ENCODE measurements at places on chromosomes 1 and 21.

DNA sequence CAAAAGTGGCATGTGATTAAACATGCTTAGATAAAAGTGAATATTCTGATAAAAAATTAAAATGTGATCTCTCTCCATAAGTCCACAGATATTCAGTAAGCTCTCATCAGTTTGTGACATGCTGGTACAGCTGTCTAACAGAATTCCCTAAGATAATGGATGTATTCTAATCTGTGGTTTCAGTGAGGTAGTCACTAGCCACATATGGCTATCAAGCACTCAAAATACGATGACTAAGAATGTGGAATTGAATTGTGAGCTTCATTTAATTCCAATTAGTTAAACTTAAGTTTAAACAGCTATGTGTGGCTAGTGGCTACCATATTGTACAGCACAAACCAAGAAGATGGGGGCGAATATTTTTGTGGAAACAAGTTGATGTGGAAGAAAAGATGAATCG is 4.1 kb upstream of the REG4 start:
- DNase-seq, result no peak

- peak; percentile 3 for DNase-seq
These were observed 401.8 kb downstream of the SRGAP2C start for GRCh38 chr1:121586369-121587229.

DNA sequence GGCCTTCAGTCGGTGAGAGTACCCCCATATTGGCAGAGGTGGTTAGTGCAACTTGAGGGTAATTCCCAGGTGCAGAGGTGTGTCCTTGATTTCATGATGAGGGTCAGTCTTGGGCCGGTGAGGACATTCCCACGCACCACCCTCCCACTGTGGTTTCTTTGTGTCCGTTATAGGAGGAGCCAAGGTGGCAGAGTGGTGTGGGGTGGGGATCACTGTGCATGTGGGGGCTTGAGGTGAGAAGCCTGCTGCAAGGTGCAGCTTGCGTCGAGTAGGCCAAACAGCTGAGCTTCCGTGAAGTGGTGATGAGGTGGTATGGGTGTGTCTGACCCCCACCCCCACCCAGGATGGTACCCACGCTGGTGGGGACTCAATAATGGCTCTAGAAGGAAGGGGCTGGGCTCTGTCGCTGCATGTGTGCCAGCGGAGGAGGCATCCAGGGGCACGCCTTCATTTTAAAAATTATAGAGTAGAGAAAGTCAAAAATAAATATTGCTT is 6.2 kb downstream of the PTPRF start:
- no peak for DNase-seq

- no peak for DNase-seq
These were observed 232.3 kb upstream of the B3GALT2 start for GRCh38 chr1:193418745-193419058.

- DNase-seq, result no peak
These were observed 115.2 kb upstream of the SNX7 start for GRCh38 chr1:98546319-98546718.

GRCh38 chr1:223466151-223466550 is 72.9 kb downstream of the CCDC185 start:
- no peak for DNase-seq

DNA sequence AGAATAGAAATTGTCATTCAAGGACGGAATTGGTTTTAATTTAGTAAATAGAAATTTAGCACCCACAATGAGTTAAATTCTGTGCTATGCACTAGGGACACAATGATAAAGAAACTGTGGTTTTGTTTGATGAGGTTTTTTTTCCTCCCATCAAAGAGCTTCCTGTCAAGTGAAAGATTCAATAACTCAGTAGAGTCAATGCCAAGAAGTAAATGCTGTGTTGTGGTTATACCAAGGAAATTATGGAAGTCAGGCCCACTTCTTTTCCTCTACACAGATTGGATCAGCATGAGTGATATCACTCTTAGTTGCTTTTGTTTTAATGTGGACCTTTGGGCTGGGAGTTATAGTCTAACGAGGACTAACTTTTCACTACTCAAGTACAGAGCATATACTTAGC is 1269.6 kb upstream of the ADGRL2 start:
- no peak for DNase-seq

DNA sequence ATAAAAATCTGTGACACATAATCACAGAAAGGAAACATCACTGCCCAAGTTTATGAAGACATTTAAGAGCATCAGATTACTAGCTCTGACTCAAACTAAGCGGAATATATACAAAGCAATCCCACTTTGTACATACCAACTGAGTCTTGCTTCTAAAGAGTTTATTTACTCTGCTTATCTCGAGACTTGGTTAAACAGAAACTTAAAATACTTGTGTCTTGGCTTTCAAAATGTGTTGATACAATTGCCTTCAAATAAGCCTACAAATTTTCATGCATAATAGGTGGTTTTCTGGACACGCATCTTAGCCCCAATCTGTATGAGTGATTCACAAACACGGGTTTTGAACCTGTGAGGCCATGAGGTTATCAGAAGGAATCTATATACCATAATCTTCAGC is 21.0 kb downstream of the CD160 start:
- no peak for DNase-seq

GRCh38 chr1:155064832-155065429 is 1.4 kb downstream of the EFNA4 start:
- no peak for DNase-seq

GRCh38 chr1:232423591-232423990 is 206.3 kb downstream of the SIPA1L2 start:
- no peak for DNase-seq

DNA sequence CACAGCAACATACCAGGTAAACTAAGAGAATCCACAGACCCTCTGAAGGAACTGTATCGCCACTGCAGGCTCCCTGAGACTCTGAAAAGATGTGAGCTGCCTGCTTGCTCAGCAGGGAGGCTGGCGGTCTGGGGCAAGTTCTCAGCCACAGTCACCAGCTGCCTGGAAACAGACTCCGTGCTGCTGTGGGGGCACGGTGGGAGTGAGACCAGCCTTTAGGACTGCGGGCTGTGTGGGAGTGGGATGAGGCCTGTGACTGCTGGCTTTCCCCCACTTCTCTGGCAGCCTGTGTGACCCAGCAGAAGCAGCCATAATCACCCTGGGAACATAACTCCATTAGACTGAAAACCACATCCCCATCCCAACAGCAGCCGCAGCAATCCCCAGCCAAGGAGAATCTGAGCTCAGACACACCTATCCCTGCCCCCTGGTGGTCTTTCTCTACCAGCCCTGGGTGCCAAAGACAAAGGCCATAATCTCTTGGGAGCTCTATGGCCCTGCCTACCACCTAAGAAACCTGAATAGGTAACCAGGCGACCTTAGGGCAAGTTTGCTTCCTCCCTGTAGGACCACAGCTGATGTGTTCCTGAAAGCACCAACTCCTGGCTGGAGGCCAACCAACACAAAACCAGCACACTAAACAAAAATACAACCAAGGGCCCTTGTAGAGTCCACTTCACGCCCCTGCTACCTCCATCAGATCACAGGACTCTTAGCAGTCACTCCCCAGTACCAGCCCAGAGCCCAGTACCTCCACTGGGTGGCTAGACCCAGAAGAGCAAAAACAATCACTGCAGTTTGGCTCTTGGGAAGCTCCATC is 151.5 kb downstream of the SMYD3 start:
- no peak for DNase-seq

- DNase-seq, result no peak
These were observed 46.3 kb downstream of the CASQ2 start for GRCh38 chr1:115722221-115722620.

- no peak for DNase-seq
These were observed 16.4 kb upstream of the KCNK1 start for GRCh38 chr1:233597489-233597901.

All from CD4-positive, alpha-beta T cell treated with Interleukin-1 beta for 1 hour (primary cell).